ENCODE measurements at places on chromosomes 4 and X. TPM values are rescaled to one million over a fixed set of nuclear protein-coding genes. Genes with fewer than 3 reads are reported as not detected.

The ASB9 gene
- total RNA-seq = 2.6 TPM

The ING2 gene
- total RNA-seq = 3.4 TPM

The AKAP4 gene
- not detected for total RNA-seq

The HSFX4 gene
- total RNA-seq = not detected

The CT45A5 gene
- not detected for total RNA-seq

DNA sequence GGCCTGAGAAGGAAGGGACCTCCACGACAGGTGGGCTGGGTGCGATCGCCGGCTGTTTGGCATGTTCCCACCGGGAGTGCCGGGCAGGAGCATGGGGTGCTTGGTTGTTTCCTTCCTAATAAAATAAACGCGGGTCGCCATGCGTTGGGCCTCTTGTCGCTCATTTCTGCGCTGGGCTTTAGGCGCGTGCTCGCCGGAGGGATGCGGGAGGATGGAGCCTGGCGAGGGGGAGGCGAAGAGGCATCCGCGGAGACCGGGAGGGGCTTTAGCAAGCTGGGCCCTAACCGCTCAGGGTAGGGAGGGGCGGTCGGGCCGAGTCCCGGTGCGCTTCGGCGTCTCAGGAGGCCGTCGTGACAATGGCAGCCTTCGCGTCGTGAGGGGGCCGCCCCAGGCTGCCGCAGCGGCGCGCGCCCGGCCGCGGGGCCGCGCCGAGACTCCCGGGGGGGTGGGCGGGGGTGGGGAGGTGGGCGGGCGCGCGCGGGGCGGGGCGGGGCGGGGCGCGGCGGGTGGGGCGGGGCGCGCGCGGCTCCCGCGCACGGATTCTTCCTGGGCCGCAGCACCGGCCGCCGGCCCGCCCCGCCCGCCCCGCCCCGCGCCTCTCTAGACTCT, 476 bp upstream of the GDI1 start:
- DNase-seq = peak; percentile 35

- DNase-seq = peak; percentile 35
These were observed 138.6 kb downstream of the AFF1 start for GRCh38 chr4:87073199-87074120.

GRCh38 chr4:70892086-70892769, 9.9 kb upstream of the MOB1B start:
- no peak for DNase-seq

DNA sequence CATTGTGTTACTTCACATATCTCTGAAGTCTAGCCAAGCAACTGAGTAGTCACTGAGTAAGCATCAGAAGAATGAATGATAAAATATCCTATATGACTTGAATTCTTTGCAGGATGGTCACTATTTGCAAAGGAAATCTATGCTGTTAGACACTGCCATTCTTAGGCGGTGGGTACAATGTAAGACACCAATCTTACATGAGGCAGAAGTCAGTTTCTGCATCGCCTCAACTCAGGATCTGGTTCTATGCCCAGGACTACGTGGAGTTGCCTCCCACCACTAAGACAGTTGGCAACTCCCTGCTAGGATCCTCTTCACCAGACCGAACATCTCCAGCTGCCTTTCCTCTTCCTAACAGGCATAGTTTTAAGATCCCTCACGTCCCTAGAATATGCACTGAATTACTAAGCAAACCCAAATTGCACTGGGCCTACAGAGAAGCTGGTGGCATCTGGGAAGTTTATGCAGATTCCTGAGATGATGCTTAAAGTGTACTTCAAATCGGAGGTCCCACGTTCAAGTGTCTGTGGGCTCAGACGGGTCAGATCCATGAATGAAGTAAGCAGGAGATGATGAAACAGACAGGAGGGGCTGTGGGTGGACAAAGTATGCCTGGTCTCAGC, 45.6 kb downstream of the SEL1L3 start:
- DNase-seq = no peak

- DNase-seq = no peak
These were observed 67.0 kb downstream of the TRMT44 start for GRCh38 chr4:8507624-8508023.

DNA sequence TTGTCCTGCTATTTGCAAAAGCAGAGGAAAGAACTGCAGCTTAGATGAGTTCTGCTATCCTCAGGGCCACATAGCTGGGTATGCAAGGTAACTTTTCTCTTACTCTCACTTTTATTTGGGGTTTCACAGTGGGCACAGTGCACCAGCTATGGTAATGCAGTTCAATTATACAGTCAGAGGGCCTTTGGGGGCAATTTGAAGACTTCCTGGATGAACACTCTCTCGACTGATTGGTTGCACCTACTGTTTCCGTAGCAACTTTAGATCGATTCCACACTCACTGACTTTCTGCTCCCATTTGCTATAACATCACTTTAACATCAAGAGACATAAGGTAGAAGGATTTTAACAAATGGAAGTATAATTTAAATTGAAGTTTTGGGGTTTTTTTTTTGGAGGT, 128.6 kb downstream of the SLC39A8 start:
- no peak for DNase-seq
